Stimulated activated CD4-positive, alpha-beta T cell treated with anti-CD3 and anti-CD28 coated beads, Interleukin-1b, Interleukin-23, amount 100 ng/mL, for 24 hours (primary cell): ENCODE measurements at places on chromosomes 11 and 22.

DNA sequence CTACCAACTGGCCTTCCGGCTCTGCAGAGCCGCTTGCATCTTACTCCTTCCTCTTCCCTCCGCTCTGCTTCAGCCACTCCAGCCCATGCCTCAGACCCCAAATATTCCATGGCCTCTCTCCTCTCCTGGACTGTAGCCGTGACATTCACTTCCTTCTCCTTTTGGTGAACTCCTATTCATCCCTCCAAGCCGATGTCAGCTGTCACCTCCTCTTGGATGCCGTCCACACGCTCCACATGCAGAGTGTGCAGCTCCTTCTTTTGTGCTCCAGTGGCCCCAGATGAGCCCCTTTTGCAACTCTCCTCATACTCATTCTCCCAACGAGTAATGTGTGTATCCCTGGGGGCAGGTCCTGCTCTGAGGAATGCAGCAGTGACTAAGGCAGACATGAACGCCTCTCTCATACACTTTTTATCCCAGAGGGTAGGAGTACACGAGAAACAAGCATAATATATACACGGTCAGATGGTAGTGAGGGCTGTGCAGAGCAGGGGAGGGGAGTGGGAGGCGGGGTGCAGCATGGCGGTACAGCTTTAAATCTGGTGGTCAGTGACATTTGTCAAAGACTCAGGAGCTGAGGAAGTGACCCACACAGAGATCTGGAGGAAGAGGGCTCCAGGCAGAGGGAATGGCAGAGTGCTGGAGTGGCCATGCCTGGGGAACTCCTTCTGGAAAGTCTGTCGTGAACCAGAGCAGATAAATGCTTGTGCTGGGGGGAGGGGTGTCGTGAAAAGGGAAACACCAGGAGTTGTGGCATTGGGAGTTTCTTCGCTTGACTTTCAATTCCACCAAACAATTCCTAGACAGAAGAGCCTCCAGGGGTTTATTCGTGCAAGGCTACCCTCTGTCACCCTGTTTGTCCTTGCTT, 83.8 kb upstream of the ATXN10 start:
- DNase-seq, result no peak

GRCh38 chr11:61066645-61067044, 35.6 kb upstream of the CD5 start:
- DNase-seq, result no peak

DNA sequence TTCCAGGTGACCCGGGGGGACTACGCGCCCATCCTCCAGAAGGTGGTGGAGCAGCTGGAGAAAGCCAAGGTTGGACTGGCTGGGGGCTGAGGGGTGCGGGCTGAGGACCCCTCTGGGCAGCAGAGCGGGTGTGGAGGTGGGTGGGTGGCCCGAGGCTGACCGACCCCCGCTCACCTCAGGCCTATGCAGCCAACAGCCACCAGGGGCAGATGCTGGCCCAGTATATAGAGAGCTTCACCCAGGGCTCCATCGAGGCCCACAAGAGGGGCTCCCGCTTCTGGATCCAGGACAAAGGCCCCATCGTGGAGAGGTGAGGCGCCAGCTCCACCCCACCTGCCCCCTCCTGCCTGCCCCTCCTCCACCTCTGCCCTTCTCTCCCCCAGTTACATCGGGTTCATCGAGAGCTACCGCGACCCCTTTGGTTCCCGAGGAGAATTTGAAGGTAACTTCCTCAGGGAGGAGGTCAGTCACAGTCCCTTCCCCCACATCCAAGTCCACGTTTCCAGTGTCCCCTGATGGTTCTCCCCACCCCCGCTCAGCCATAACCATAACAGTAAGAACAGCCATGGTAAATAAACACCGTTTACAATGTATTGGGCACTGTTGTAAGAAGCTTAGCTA, 11.2 kb downstream of the DPP3 start:
- DNase-seq, result no peak

- no peak for DNase-seq
Observed at GRCh38 chr11:128790196-128790595, 76.9 kb downstream of the KCNJ1 start.

GRCh38 chr11:118528511-118528910, 1.2 kb downstream of the TTC36 start:
- no peak for DNase-seq

GRCh38 chr22:19986410-19987341, 29.9 kb downstream of the ARVCF start:
- peak; percentile 37 for DNase-seq

DNA sequence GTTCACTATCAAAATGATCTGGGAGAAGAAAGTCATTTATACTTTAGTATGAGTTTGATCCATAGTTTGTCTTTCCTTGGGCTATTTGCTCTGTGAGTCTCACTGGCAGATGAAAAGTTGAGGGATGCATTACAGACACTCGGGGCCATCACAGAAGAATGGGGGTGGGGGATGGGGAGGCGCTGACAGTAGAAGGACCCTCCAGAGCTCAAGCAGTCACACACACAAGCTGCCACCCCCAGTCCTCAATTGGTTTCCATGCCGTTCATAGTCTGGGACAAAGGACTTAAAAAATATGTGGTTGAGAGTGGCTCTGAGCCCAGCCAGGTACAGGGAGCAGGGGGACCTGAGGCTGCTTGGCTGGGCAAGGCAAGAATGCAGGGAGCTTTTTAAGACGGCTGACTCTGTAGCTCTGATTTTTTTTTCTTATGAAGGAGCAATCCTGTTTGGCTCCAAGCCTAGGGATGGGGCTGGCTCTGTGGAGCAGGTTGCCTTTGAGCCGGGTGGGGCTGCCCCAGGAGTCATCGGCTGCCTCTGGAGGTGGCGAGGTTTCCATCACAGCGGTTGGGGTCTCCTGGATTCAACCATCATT, 13.3 kb upstream of the ANO1 start:
- DNase-seq, result no peak

- DNase-seq, result no peak
Observed at GRCh38 chr11:44711113-44711786, 15.5 kb upstream of the TSPAN18 start.

DNA sequence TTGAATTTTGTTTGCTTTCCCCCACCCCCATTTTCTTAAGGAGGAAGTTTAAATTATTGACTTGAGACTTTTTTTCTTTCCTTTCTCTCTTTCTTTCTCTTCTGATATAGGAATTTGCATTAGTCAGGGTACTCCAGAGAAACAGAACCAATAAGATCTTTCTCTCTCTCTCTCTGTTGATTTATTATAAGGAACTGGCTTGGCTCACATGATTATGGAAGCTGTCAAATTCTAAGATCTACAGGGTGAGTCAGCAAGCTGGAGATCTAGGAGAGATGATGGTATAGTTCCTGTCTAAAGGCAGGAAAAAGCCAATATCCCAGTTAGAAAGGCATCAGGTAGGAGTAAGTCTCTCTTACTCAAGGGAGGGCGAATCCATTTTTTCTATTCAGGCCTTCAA, 64.0 kb downstream of the CCDC81 start:
- no peak for DNase-seq

- no peak for DNase-seq
Observed at GRCh38 chr11:126890561-126890960, 110.0 kb downstream of the KIRREL3 start.

DNA sequence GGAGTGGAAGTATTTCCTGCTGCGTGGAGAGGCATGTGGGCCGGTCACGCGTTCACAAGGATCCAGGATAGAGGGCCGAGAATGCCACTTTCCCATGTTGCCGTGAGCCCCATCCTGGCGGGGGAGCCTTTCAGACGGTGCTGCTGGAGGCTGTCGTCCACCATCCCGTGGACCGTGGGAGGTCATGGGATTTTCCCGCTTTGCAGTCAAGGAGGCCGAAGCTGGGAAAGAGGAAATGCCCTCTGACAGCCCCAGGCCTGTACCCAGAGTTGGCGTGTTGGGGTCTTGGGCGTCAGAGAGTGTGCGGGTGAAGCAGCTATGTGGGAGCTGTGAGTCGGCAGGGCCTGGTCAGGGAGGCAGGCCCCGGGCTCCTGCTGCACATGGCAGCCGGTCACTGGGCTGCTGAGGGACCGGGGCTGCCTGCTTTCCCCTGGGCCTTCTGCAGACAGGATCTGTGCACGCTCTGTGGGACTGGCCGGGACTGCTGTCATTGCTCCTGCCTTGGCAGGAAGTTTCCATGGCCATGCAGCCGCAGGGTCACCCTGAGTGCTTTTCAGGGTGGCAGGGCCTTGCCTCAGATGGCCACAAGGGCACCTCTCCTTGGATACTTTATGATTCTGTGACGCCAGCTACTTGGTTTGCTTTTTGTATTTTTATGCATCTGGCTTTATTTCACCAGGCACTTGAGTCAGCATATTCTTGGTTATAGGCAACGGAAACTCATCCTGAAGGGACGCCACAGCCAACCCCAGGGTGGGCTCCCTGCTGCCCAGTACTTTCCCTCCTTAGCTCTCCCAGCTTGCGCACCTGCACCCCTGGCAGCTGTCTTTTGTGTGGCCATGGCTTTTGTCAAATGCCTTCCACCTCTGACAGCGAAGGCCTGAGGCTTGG, 52.4 kb downstream of the AP2A2 start:
- DNase-seq, result no peak

DNA sequence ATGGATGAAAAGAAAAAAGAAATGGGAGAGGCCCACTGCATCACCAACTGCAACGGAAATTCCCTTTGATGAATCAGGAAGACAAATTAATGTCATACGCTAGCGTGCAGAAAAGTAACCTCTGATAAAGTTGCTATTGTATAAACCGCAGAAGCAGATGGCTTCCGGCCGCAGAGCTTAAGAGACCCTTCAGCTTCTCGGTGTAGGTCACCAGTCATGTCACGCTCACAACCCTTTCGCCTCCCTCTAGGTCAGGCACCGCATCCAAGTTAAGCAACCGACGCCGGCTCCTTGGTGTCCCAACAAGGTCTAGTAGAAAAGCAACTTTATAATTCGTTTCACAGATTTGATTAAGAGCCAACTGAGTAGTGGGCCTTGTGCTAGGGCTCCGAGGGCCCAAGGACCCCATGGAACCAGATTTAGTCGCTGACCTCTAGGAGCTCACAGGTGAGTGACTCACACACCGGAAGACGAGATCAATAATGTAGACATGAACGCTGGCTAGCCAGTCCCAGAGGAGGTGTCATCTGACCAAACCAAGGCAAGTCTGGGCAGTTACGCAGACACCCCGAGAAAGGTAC, 1.2 kb upstream of the ZFP91 start:
- peak; percentile 61 for DNase-seq

DNA sequence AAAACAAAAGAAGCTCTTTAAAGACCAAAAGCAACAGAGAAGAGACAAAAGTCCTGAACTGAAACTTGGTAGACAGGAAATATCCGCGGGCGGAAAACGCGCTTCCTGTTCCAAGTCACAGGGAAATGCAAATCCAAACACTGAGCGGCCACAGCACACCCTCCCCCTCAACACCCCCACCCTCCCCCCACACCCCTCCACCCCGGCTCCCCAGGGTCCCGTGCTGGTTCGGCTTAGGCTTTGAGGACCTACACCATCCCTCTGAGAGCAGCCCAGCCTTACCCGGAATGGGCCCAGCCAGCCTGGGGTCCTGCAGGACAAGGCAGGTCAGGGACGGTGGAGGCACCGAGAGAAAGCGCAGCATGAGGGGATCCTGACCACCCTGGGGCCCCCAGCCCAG, 160.4 kb downstream of the BRD1 start:
- DNase-seq, result no peak

- no peak for DNase-seq
Observed at GRCh38 chr11:113313601-113314000, 782 bp upstream of the TTC12 start.

DNA sequence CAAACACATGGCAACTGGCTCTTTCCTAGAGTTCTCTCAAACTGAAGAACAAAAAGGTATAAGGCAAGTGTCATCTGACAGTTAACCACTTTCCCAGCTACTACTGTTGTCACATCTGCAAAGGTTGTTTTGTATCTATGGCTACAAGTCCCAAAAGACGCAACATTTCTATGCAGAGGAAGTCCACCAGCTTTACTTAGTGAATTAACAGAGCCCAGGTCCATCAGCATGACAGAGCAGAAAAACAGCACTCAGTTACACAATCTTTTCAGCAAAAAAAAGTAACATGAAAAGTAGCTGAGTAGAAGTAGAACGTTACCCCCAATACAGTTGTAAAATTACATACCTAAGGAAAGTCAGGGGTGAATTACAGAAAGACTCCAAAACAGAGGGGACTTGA, 12.1 kb downstream of the CPSF7 start:
- DNase-seq, result no peak

DNA sequence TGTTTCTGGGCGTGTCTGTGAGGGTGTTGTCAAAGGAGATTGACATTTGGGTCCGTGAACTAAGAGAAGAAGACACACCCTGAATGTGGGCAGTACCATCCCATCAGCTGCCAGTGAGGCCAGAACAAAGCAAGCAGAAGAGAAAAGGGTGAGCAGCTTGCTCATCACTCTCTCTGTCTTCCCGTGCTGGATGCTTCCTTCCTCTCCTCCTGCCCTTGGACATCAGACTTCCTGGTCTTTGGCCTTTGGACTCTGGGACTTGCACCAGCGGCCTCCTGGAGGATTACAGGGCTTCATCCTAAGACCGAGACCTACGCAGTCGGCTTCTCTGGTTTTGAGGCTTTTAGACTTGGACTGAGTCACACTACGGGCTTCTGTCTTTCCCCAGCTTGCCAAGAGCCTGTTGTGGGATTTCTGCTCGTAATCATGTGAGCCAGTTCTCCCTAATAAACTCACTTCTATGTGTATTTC, 18.8 kb downstream of the APOL2 start:
- no peak for DNase-seq

GRCh38 chr11:2380807-2381350, 3.8 kb downstream of the CD81 start:
- no peak for DNase-seq

DNA sequence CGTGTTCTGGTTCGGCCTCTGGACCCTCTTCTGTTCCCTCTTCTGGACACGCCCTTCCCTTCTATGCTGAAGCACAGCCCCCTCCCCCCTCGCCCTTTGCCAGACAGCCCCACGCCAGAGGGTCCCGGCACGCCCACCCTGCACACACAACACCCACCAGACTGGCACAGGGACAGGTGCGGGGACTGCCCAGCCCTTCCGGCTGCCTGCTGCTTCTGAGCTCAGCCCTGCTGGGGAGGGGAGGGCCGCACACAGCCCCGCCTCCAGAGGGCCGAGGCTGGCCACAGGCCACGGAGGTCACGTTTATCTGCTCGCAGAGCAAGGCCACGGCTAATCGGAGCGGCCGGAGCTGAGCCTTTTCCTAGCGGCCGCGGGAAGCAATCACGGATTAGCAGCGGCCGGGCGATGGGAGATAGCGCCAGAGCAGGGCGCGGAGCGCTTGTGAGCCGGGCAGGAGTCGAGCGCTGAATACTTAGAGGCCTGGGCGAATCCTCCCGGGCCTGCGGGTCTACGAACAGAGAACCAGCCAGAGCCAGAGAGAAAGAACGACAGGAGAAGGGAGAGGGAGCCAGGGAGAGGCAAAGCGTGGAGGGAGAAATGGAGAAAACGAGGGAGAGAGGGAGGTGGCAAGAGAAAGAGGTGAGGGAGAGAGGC, 21.5 kb downstream of the OTUB1 start:
- no peak for DNase-seq

DNA sequence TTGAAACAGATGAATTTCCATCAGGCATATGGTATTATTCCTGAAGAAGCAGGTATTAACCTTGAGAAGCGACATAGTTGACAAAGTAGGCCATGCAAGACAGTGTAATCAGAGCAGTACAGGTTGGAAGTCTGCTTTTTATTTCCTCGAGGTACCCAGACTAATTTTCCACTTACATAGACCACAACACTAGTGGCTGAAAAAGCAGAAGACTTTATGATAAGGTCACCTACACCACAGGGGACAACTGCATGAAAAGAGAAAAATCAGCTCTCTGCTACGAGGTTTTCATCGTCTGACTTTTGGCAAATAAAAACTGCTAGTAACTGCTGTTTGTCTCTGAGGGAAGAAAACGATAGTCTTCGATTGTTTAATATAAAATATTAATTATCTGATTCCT, 77.5 kb downstream of the CNTN5 start:
- no peak for DNase-seq
